Gastroesophageal sphincter (tissue), 4 donors: ENCODE measurements at places on chromosomes 16 and 17. TPM values are rescaled to one million over a fixed set of nuclear protein-coding genes. Genes with fewer than 3 reads are reported as not detected.

FOXN1 gene
- total RNA-seq, result not detected

KRT14 gene
- total RNA-seq, result 105 TPM

OTOP2 gene
- not detected for total RNA-seq

ATP1B2 gene
- total RNA-seq, result 3.6 TPM

SLC38A8 gene
- total RNA-seq, result not detected

ADAM11 gene
- total RNA-seq, result 4.2 TPM

DNA sequence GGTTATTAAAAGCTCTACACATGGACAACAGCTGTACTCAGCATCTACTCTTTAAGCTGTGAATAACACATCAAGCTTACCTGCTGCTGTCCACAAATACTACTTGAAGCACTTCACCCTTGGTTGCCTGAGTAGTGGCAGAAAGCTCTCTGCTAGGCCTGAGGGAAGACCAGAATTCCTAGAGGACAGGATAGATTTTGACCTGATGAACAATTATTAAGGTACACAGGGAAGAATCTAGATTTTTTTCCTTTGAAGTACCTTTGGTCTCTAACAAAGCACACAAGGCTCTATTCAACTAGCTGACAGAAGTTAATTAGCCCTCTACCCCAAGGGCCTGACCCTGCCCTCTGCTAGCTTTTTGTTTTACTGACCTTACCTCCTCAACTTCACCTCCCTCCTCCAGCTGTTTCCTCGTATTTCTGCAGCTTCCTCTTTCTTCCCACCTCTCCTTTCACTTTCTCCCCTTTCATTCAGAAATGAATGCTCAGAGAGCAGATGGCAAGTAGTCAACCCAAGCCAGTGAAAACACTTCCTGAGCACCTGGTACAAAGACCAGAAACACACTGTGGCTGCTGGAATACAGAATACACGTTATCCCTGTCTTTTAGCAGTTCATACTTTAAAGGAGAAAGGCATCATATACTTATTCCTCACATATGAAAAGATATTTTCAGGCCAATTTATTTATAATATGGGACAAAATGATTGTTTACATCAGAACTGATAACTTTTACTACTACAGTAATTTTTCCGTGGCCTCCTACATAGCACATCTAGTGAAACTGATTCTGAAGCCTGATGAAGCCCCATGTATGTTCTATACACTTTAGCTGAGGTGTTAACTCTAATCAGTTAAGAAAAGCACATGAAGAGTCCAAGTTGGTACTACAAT lies 5.7 kb upstream of the VEZF1 start:
- ATAC-seq, result no peak

- ATAC-seq, result peak; percentile 59
Measured at GRCh38 chr16:85612191-85612800, 826 bp upstream of the GSE1 start.

- ATAC-seq, result peak; percentile 72
Measured at GRCh38 chr17:56833057-56833808, 487 bp downstream of the C17orf67 start.

- no peak for ATAC-seq
Measured at GRCh38 chr16:89489898-89490438, 393 bp downstream of the ANKRD11 start.

DNA sequence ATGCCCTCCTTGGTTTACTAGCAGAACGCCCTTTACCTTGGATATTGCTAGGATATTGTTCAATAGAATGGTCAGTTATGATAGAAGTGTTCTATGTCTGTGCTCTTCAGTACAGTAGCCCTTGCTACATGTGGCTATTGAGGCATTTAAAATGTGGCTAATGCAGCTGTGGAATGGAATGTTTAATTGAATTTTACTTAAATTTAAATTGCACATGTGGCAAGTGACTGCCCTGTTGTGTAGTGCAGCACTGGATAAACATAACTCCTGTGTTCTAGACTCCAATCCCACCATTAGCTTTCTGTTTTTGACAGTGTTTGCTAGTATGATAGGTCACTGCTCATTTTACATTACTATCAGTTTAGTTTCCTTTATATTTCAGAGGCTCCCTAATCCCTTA lies 29.9 kb downstream of the RAD51C start:
- ATAC-seq, result no peak

DNA sequence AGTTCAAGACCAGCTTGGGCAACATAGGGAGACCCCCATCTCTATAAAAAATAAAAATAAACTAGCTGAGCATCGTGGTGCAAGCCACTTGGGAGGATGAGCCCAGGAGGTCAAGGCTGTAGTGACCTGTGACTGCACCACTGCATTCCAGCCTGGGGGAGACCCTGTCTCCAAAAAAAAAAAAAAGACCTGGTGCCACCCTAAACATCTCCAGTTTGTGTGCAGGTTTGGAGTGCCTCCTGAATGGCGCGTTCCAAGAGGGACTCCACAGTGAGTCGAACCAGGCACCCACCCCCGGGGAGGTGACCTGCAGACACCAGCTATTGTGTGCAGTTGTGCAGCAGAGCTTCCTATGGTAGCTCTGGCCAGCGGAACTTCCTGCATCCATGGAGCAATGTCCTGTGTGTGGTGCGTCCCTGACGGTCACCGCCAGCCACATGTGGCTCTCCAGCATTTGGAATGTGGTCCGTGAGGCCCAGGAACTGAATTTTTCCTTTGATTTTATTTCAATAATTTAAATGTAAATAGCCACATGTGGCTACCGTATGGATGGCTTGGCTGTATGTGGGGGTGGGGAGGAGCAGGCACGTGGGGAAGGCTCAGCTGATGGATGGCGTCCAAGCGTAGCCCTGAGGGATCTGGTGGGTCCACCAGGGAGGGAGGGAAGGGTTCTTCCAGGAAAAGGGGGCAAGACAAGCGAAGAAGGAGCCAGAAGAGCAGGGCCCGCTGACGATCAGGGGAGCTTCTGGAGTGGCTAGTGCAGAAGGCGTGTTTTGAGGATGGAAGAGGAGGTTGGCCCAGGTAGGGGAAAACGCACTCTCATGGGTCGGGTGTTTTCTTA lies 107.1 kb upstream of the GSE1 start:
- ATAC-seq, result no peak

DNA sequence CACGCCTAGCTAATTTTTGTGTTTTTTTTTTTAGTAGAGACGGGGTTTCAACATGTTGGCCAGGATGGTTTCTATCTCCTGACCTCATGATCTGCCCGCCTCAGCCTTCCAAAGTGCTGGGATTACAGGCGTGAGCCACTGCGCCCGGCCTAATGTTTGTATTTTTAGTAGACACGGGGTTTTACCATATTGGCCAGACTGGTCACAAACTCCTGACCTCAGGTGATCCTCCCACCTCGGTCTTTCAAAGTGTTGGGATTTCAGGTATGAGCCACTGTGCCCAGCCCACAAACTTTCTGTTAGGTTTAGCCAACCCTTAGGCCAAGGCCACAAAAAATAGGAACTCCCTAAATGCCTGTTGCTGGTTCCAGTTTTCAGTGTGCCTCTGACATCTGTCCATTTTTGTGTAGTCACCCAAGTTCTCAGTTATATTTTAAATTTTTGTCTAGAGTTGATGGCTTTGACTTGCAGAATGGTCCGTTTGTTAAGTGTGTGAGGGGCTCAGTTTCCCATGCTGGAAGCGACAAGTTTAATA lies 12.7 kb downstream of the CCL16 start:
- no peak for ATAC-seq

DNA sequence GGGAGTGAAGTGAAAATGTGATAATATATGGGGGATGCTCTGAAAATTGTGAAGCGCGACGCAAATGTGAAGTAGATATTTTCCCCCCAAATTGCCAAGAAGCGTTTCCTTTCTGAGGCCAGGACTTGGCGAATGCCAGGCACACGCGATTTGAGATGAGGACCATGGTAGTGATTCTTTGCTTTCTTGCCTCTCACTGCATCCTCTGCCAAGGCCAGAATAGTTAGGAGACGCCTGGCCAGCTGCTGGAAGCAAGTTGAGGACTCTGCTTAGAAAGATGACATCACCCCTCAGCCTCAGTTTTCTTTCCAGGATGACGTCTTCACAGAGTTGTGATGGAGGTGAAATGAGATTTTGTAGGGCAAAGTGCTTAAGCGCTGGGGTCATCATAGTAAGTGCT lies 25.9 kb downstream of the PIPOX start:
- no peak for ATAC-seq
